ENCODE measurements at places on chromosomes 3 and 15.

- DNase-seq: no peak
Observed at GRCh38 chr3:188239035-188239434, 85.1 kb downstream of the LPP start.

DNA sequence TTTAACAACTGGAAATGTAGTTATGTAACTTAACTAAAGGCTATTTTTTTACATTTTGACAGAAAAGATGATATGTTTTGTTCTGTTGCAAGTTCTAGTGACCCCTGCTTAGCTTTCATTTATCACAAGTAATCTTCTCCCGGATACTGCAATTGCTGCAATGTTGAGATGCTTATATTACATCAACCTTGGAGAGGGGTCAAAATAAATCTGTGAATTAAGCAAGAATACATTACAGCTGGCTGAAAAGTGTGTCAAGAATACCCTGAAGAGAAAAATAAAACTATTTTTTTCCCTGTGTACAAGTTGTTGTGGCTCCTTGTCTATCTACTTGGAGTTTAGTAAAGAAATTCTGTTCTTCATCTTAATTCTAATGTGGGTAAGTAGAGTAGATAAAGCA is 232.1 kb upstream of the GOLIM4 start:
- no peak for DNase-seq

DNA sequence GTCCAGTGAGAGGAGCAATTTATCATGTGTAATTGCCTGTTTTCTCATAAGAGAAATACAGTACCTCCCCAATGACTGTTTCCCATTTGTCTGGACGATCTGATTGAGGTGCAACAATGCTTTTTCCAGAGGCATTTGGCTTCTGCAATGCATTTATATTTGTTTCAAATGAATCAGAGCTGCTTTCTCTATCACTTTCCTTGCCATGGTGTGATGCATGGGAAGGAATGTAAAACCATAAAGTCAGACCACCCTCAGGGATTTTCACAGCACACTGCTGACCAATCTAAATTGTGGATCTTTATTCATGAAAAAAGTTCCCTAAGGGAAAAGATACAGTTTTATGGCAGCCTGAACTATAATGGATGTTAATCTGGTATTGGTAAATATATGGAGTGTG is 333.0 kb downstream of the ZNF385D start:
- no peak for DNase-seq

DNA sequence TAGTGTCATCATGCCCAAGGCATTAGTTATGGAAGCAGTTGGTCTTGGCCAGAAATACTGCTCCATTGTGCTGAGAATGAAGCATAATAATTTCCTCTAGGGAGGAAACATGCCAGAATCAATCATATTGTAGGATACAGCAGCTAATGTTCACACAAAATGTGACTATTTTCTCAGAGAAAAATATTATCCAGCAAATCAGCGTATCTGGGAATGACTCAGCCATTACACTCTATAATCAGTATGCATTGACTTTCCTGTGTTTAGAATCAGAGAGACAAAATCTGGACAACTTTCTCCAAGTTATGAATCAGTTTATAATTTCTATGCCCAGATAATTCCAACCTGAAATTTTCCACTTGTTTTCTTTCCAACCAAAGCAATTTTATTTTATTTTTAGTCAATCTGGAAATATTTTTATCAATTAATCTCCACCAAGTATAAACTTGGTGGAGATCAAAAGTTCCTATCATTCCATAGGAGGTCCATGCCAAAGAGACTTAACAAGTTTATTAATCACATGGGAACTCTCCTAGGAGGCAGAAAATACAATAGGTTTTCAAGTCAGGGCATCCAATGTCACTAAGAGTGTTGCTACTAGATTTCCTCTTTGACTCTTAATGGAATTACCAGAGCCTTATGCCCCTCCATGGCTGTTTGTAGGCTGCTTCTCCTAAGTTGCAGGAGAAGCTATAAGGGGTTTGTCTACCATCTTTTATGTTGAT is 36.4 kb downstream of the SUCNR1 start:
- no peak for DNase-seq

DNA sequence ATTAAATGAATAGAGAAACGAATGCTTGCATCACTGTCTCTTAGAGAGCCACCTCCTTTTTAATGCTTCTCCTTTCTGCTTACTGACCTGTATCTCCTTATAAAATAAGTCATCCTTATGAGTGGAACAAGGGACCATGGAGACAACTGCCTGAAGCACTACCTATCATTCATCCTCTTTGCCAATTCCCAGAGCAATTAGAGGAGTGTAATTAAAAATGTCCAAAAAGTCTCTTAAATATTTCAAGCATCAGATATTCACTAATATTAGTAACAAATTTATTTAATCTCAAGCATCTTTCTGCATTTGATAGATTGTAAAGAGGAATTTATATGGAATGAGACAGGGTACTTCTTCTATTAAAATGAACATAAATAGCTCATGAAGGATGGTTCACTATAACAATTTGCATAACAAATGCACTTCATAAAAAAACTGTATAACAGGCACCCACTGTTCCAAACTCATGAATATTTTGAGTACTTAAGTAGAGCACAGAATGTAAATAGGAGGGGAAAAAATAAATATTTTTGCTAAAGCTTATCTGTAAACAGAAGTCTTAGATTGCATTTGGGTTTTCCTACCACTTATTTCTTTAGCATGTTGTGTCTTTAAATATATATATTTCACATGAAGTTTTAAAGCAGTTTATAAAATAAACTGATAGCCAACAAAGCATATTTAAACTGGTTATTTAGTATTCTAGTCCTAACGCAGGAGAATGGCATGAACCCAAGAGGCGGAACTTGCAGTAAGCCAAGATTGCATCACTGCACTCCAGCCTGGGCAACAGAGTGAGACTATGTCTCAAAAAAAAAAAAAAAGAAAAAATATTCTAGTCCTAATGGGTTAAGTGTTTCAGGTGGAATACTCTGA is 269.3 kb downstream of the TBL1XR1 start:
- no peak for DNase-seq

DNA sequence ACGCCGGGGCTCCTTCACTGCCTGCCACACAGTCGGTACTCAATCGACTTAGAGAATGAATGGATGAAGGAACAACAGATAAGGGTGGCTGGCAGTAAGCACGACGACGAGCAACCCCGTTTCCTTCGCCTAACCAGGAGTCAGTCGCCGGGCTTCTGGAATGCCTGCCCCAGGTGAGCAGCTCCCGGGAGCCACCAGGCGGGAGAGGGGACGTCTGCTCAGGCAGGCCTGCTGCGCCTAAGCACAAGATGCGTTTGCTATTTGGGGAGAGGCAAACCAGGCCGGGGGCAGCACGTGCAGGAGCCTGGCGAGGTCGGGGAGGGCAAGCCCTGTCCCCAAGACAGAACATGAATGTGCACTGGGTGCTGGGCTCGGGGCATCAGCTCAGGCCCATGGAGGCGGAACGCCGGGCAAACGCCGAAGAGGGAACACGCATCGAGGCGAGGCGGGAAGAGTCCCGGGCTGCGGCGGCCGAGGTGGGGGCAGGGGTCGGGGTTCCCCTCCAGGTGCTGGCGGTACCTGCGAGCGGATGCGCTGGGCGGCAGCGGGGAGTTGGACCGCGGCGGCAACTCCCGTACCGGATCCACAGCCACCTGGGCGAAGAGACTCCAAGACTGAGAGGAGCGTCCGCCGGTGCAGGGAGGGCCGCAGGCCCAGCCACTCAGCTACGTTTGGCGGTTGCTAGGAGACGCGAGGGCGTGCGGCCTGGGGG is at the start of gene CFAP92:
CFAP92 (minus strand) TSS at position 616 of the 712 bp plus-strand sequence. CDS start 772 bp downstream, outside the sequence.
- peak; percentile 64 for DNase-seq

GRCh38 chr15:101042320-101042719 is 123.2 kb downstream of the LRRK1 start:
- DNase-seq: no peak

DNA sequence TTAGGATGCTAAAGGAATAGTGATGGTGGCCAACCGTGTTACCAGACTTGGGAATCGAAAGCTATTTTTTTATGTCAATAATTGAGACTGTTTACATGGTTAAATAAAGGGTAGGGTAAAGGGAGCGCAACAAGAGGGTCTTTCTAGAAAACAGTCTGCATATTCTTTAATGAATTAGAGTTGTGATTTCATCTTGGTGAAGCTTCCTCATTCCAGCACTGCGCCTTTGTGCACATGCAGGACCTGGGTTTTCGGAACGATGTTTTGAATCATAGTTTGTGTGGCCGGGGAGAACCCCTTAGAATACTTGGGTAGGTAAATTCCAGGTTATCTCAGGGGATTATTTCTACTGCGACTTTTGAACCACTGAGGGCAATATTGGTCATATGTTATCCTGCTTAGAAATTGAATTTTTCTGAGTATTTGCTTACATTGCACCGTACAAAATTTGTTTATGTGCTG is 1.3 kb downstream of the PIK3CA start:
- no peak for DNase-seq

GRCh38 chr3:56681984-56682461 is 1.0 kb downstream of the TASOR start:
- no peak for DNase-seq
